ENCODE measurements at places on chromosomes 7 and 10.

DNA sequence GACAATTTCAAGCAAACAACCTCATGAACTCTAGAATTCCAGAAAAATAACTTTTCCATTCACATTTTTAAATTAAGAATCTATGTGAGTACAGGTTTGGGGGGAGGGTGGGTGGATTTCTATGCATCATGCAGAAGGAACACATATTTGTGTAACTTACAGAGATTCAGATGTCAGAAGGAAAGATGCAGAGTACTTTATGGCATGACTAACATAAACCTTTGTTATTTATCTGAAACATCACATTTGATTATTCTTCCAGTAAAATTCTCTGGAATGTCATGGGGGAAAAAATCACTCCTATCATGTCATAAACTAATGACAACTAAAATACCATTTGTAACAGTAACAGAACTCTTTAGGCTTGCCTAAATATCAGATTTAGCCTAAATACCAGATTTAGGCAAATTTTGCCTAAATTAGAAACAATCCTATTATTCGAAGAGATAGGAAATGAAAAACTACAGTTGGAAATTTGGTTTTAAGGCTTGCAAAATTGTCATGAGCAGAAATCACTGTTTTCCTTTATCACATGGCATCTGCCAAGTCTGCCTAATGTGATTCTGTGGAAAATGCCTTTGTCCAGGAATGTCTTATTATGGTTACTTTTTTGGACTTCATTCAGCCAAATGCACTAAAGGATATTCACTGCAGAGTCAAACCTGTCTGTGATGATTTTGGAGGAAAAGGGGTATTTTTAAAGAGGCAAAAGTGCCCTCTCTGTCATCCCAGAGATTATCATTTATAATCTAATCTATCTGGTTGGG lies 527.7 kb upstream of the CELF2 start:
- DNase-seq = no peak

DNA sequence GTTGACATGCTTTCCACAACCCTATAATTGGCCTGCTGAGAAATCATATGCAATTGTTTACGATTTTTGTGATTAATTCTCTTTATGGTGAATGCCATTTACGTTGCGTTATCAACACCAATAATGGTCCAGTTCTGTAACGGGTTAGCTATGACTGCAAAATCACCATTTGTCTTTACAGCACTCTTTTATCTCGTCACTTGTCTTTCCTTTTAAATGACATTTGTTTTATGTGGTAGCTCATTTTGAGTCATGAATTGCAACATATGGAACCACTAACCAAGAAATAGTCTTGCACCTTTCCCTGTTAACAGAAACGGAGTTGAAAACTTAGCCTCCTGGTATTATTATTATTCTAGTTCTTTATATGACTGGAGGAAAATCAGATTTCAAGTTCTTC lies 3.1 kb upstream of the KIAA1217 start:
- no peak for DNase-seq

GRCh38 chr10:5446390-5446926 lies 34.1 kb downstream of the NET1 start:
- peak; percentile 89 for DNase-seq

DNA sequence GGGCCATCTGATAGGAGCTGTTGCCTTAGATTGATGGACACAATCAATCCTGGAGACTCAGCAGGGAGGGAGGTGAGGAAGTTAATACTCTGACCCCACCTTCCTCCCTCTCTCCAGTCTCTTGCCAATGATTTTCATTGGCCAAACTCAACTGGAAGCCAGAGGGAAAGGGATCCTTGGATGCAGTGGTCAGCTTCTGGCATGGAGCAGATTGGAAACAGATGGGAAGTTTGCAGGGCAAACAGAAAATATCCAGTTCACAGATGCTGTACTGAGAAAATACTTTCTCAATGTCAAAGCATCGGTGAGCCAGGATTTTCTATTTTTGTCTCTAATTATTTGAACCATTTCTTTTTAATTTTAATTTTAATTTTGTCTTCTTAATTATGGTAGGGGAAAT lies 170.8 kb downstream of the BBS9 start:
- DNase-seq = no peak

GRCh38 chr7:18133921-18134320 lies 106.3 kb upstream of the PRPS1L1 start:
- DNase-seq = no peak

DNA sequence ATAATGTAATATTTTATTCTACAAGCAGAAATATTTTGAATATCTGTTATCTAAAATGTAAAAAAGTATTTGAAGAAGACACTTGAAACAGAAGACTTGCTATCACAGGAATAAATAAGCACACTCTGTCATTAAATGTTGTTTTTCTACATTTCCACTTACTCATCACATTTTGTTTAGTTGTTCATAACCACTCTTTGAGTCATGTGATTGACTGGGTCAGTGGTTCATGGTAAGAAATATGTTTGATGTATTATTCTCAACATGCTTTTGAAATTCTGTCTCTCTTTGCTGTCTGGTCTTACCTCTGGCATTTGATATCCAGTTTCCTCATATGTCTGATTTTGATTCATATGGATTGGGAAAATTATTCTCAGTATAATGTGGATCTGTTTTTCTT lies 171.8 kb downstream of the SUGCT start:
- no peak for DNase-seq

GRCh38 chr7:2968616-2969397 lies 74.9 kb downstream of the CARD11 start:
- no peak for DNase-seq

DNA sequence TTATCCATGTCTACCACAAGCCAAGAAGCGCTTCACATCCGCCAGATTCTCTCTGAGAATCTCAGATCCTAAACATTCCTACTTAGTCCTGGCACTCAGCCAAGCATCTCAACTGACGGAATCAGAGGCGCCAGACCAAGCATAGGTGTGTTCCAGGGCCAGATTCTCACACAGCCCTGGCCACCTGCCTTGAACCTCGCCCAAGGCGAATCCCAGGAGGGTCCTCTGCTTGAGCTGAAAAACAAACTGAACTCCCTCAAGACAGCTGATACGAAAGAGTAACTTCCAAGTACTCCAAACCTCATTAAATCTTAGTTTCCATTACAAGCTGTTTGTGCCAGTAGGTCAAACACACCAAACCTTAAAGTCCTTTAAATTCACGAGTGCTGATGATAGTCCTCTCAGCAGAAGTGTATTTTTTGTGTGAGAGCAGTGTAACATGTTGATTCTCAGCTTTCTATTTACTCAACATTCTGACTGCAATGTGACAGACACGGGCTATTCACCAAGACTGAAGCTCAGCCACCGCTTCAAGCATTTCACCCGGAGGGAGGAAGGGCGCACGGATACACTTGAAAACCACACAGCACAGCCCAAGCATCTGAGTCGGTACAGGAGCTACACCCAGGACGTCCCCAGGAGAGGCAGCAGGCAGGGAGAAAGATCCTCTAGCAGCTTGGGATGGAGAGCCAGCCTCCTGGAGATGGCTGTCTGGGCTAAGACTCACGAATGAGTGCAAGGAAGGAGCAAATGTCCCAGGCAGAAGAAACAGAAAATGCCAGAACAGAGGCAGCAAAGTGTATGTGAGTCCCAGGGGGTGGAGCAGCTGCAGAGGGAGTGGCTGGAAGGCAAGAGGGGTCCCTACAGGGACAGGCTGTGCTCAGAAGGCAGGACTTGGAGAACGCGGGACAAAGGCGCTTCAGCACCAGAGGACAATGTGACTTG lies 6.0 kb downstream of the PARD3 start:
- no peak for DNase-seq

DNA sequence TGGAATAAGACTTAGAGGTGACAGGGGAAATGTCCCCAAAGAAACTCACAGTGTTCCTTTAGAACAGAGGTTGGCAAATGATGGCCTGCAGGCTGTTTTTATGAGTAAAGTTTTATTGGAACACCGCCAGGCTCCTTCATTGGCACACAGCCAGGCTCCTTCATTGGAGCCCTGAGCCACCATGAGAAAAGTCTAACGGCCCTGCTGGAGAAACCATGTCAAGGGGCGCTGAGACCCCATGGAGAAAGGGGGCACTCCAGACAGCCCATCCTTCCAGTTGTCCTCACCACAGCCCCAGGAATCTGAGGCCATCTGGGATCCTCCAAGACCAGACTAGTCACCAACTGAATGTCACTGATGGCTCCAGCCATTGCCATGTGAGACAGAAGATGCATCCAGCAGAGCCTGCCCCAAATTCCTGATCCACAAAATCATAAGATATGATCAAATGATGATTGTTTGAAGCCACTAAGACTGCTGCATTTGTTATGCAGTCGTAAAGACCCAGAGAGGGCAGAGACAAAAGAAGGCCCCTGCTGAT lies 88.2 kb upstream of the GPR26 start:
- no peak for DNase-seq

- no peak for DNase-seq
Measured at GRCh38 chr7:45104844-45105587, 6.5 kb downstream of the TBRG4 start.

- no peak for DNase-seq
Measured at GRCh38 chr10:14616465-14616864, 158.2 kb downstream of the FAM107B start.

GRCh38 chr7:133135451-133135850 lies 53.6 kb upstream of the CHCHD3 start:
- no peak for DNase-seq

DNA sequence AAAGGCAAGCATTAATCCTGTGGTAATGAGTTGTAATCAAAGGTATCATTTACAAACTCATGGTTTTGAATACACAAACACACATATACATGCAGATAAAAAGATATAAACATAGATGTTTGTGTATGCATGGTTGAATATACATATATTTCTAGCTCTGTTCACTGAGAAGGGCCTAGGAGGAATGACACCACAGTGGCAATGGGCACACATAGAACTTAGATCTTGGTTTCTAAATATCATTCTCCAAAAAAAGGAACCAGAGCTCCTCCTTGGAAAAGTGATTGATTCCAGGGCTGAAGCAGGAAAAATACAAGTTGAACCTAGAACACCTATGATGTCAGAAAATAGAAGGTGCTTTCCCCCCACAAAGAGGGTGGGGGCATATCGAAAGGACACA lies 6.9 kb downstream of the CUL2 start:
- no peak for DNase-seq

DNA sequence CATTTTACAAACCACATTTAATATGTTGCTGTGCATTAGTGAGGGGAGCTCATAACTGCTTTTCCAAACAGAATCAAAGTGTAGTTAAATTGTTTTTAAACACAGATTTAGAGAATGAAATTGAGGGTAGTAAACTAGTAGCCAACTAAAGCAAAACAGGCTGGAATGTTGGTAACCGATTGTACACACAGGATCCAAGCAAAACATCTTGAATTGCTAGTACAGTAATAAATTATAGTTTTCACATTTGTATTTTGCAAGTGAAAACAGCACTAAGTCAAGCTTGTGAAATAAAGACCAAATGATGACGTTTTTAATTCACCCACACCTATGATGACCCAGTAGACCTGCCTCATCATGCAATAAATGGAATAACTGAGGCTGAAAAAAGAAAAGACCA lies 198.3 kb downstream of the HDAC9 start:
- no peak for DNase-seq

DNA sequence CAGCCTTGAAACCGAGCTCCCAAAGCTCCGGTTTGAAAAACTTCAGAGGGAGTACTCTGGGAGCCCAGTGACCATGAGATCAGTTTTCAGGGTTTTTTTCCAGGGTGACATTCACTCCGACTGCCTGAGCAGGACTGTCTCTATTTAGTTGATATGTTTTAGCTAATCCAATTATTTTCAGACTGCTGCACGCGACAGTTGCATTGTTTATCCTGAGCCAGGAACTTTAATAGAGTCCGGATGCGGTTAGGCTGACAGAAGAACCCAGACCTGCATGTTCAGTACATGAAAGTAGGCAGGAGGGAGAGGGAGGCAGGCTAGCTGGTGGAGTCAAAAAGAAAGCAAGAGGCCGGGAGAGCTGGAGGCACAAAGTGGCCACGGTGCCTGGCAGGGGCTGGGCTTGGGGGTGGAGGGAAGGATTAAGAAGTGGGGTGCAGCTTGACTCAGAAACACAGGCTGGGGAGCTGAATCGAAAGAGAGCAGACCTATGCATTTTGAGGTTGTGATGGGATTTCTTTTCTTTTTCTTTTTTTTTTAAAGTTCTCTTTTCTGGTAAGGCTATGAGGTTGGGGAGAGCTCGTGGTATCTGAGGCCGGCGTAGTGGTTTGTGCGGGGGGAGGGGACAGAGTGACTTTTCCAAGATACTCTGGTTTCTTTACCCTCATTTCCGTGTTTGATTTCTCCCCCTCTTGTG lies 5.7 kb downstream of the GATA3 start:
- DNase-seq = no peak

GRCh38 chr7:50855526-50855925 lies 72.8 kb upstream of the GRB10 start:
- DNase-seq = no peak

GRCh38 chr10:70892631-70893030 lies 4.3 kb upstream of the PCBD1 start:
- no peak for DNase-seq

DNA sequence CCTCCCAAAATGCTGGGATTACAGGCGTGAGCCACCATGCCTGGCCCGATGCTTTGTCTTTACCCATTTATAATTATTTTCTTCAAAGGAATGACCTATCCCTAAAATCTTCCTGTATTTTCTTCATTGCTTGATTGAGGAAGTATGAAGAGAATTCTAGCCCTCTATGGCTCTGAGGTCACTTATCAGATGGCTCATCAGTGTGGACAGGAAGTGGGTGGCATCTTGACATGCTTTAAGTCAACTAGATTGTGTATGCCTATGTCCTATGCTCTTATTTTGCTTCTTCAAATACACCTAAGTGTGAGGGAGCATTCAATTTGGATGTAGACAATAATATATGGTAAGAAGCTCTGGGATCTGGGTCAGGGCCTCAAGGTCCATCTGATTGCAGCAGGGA lies 1020.5 kb downstream of the LRMDA start:
- peak; percentile 77 for DNase-seq

- no peak for DNase-seq
Measured at GRCh38 chr7:113161050-113161449, 42.7 kb upstream of the SMIM30 start.

GRCh38 chr7:23299770-23300300 lies 696 bp downstream of the MALSU1 start:
- peak; percentile 43 for DNase-seq

DNA sequence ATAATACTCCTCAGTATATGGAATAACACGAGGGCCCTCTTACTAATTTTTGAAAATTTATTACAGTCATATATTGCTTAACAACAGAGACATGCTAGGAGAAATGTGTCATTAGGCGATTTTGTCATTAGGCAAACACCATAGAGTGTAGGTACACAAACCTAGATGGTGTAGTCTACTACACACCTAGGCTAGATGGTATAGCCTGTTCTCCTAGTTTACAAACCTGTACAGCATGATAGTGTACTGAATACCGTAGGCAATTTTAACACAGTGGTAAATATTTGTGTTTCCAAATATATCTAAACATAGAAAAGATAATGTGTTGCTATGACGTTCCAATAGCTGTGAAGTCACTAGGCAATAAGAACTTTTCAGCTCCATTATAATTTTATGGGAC lies 12.8 kb downstream of the OR2F1 start:
- no peak for DNase-seq

- DNase-seq = no peak
Measured at GRCh38 chr10:60148266-60148840, 241.3 kb downstream of the ANK3 start.

- no peak for DNase-seq
Measured at GRCh38 chr7:19554581-19554980, 154.3 kb downstream of the POLR1F start.
